NCI-H2171 treated with DMSO at 0.1 percent for 48 hours (cell line): ENCODE measurements at places on chromosomes 4 and X.
A peak's percentile ranks its signal among the peaks of the same experiment; 100 is the strongest.

GRCh38 chr4:111802191-111802590 is 343.1 kb upstream of the FAM241A start:
- no peak for DNase-seq

- DNase-seq: no peak
Measured at GRCh38 chrX:150360331-150360730, 2.8 kb upstream of the MAMLD1 start.

- no peak for DNase-seq
Measured at GRCh38 chr4:147578051-147578476, 39.1 kb upstream of the TMEM184C start.

DNA sequence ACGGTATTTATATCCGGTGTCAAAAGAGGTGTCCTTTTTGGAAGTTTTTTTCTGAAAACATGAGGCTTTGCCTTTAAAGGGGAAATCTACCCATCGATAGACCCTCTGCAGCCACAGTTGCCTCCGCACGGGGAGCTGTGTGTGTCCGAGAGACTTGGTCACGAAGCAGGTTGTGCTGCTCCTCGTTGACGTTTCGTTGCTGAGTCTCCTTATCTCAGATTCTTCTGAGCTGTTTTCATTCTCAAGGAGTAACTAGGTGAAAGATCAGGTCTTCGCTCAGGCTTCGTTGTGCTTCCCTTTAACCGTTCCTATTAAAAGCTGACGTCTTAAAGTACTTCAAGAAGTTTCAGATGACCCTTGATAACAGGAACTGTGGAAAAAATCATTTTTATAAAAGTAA is 23.8 kb downstream of the TRMT44 start:
- DNase-seq: no peak

- no peak for DNase-seq
Measured at GRCh38 chr4:2888886-2889285, 45.2 kb downstream of the ADD1 start.

DNA sequence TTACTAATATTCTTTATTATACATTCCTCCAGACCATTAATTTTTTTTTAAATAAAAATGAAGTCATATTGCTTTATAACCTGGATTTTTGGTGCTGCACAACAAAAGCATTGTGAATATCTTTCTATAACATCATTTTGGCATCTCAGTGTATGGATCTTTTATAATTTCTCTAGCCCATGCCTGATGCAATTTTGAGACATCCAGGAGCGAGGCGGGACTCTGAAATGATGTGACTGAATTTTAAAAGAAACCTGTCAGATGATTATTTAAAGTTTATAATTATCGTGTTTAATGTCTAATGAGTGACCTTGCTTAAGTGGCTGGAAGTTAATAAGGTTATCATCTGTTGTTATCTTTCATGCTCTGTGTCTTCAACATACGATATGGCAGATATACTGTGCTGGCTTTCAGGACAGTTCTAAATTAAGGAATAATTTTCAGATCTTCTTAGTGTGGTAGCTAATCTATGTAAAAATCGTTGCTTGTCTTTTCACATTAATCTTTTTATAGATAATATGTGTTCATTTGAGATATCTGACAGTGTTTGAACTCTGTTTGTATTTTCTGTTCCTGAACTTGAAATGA is 58.8 kb downstream of the KIT start:
- DNase-seq: no peak

DNA sequence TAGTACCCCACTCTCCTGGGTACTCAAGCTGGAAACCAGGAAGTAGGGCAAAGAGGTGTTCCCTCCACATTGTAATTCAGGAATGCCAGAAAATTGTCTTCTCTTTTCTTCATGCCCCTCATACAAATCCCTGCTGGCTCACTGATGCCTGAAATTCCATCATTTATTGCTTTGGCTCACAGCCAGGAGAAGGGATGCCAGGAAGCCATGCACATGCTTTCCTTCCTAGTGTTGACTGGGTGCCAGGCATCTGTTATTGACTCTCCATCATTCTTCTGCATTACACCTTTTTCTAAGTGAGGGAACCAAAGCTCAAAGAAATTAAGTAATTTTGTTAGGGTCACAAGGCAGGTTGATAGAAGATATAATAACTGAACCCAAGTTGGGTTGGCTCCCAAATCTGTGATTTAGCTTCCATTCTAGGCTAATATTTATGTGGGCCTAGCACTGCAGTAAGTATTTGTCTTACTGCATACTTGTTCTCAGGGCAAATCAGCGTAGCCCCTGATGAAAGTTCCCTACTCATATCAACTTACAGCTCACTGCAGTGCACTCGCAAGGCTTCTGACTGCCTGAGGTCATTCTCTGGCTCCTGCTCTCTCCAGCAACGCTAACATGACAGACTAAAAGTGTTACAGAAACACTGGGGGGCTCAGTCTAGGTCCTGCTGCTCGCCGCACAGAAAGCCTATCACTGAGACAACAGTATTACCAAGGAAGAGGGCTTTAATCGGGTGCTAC is 89.0 kb downstream of the TRAPPC11 start:
- DNase-seq: peak; percentile 72

GRCh38 chrX:7179446-7179845 is 31.5 kb upstream of the PUDP start:
- DNase-seq: no peak

DNA sequence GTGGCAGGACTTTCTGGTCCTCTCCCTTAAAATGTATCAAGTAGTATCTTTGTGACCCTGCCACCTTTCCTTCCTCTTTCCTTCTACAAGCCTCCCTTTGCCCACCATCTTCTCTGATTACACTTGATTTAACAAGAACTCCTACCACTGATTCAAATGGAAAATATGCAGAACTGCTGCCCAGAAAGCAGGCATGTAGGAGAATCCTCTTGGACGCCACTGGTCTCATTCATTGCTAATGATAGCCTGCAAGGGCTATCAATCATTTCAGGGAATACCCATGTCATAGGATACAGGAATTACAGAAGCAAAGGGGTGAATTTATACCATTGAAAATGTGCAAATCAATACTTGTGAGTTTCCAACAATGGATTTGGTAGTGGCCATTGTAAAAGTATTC is 294.6 kb upstream of the NRK start:
- no peak for DNase-seq

- DNase-seq: no peak
Measured at GRCh38 chrX:9906919-9907318, 60.2 kb upstream of the CLDN34 start.

- DNase-seq: no peak
Measured at GRCh38 chrX:77668391-77669237, 117.4 kb downstream of the ATRX start.

- DNase-seq: no peak
Measured at GRCh38 chr4:182533964-182534363, 290.8 kb downstream of the TENM3 start.

DNA sequence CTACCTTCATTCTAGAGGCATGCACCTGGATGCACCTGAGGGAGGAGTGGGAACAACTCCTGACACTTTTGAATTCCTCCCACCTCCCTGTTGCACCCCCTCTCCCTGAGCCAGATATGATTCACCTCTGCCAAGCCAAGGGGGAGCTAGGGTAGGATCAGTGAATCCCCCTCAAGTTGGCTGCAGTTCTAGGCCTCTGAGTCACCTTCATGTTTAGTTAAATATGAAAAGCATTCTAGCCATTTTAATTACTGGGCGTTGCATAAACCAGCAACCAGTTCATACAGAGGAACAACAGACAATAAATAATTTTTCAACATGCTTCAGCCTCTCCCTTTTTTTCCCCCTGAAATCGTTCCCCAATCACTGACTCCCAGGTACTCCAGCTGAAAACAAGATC is 1440.2 kb downstream of the ADGRL3 start:
- DNase-seq: no peak

DNA sequence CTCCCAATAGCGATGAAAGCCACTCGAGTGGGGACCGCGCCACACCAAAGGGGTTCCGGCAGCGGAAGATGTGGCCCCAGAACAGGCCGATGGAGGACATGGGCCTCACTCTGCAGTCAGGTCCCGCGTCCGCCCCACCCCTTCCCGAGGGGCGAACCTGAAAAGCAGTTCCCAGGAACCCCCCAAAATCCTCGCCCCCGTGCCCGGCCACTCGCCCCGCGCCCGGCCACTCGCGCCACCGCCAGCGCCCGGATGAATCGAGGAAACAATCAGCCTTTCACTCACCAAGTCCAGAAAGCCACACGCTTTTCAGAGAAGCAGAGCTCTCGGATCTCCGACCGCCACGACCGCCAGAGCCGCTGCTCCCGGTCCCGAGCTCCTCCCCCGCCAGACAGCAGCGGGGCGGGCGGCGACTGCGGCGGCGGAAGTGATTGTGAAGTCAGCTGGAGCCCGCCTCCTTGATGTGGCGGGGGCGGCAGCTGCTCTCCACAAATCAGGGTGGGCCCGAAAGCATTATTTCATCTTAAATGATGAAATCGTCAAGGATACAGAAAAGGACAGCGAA is at the start of gene PJA1:
Gene PJA1 (minus strand): TSS at position 367 of the 565 bp plus-strand sequence. CDS start 2,380 bp downstream, outside the sequence.
- peak; percentile 67 for DNase-seq

DNA sequence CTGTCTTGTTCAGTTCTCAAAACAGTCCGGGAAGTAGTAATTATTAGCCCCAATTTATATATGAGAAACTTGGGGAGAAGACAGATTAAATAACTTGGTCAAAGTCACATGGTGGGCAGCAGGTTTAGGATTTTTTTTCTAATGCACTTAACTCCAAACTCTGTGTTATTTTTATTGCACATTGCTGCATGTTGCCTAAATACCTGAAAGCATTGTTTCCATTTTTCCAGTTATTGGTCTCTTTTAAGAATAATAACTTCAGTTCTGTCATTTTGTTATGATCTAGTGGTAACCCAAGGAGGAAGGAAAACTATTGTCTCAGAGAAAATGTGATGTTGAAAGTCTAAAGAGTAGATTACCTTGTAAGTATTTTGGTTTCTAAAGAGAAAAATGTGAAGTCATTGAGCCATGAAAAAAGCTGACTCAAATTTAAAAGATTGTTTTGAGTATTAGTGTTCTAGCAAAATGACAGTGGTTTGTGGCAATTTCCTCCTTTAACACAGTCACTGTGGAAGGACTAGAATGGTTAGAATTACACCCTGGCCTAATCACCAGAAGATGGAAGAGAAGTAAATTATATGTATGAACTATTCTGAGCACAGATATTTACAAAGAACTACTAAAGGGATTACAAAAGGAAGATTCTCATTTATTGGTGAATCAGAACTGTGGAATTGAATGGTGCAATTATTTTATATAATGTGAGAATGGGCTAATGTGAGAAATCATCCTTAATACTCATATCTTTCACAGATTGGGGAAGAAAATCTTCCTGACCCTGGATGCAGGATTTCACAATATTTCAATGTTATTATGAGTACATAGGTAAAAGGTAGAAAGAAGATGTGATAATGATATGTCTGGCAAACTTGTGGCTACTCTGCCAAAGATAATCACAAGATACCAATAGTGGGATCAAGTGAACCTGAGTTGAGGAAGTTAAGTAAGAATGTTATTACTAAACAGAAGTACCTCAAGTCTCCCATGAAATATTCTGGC is 21.7 kb upstream of the CXCL8 start:
- no peak for DNase-seq

GRCh38 chr4:61462451-61463326 is 262.6 kb downstream of the ADGRL3 start:
- no peak for DNase-seq

- peak; percentile 32 for DNase-seq
Measured at GRCh38 chr4:83282049-83282535, 2.5 kb downstream of the COQ2 start.

DNA sequence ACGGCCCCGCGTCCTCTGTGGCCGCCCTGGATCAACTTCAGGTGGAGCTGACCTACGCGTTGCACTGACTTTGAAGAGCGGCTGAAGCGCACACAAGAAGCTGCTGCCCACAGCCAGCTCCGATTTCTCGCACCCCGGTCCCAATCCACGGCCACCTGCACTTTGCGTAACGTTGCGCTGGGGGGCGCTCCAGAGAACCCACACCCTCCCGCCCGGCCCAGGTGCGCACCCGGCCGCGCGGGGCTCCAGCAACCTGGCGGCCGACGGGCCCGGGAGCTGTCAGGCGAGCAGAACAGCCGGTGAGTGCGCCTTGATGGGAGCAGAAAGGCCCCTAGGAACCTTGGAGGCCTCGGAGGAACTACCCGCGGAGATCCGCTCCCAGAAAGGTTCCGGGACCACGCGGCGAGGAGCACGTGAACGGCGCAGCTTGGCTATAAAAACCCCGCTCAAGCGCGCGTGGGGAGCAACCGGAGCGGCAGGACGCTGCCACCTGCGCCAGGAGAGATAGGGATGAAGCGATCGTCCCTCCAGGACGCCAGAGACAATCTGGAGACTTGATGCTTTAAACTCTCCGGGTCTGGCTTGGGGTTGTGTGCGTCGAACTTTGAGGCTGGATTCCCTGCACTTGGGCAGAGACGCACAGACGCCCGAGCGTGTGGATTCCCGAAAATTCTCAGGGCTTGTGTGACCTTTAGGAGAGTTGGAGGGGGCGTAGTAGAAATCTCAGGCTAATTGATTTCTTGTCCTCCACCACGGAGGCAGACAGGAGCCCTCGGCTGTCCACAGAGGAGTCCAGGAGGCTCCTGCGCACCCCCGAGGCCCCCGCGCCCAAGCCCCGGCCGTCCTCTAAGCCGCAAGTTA is 591 bp upstream of the NWD2 start:
- DNase-seq: no peak

- DNase-seq: no peak
Measured at GRCh38 chr4:86400216-86400615, 40.4 kb upstream of the MAPK10 start.
